ENCODE measurements at places on chromosomes 4 and X.

DNA sequence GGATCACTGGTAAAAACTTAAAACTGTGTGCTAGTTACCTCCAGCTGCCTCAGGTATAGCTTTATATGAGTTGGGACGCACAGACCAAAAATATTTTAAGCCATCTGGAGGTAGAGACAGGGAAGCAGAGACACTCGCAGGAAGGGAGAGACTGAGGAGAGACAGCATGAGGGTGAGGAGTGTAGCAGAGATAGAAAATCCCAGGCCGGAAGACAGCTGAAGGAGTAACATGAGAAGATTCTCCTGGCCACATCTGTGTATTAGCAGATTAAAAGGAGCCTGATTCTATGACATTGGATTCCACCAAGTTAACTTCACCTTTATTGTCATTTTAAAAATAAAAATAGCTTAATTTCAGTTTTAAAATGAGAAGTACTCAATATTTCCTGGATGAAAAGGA lies 84.3 kb downstream of the PDLIM5 start:
- no peak for DNase-seq

DNA sequence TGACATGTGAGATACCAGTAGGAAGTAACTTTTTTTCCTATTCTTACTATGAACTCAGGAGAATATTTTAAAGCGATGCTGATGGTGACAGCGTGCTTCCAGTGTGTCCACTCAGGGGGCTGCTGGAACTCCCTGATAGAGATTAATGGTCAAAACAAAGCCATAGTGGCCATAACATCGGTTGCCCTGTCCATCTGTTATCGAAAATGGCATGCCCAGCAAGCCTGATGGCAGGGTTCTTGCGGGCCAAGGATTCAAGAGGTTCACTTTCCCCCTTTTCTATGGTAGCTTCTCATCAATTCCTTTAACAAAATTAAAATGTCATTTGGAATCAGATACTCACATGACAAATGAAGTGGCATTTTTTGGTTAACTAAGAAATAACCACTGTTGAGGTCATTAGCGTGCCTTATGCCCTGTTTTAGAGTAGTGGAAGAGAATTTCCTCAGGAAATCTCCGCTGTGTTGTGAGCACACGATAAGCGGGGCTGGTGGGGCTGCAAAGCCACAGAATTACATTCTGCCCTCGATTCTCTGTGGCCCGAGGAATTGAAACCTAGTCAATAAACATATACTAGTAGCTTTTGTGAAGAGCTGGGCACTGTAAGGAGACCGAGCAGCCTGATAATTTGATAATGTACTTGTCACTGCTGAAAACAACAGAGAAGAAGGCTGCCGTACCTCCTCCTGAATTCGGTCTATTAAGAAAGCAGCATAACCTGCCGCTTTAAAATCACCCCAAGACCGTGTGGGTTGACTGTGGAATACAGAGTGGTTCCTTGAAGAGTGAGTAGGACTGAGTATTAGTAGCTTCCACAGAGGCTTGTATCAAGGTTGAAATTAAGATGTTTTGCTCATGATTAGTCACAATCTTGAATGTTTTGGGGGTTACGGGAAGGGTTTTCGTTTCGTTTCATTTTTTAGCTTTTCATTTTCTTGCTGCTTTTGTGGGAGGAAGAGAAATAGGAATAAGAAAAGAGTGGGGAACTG lies 46.7 kb downstream of the PTCHD1 start:
- no peak for DNase-seq

- DNase-seq: no peak
Measured at GRCh38 chrX:49960061-49960460, 37.7 kb downstream of the CLCN5 start.

- no peak for DNase-seq
Measured at GRCh38 chr4:163107754-163108153, 58.9 kb downstream of the NAF1 start.

- no peak for DNase-seq
Measured at GRCh38 chr4:184475096-184475461, 729 bp upstream of the IRF2 start.

- DNase-seq: no peak
Measured at GRCh38 chrX:132093239-132093860, 34.5 kb downstream of the FRMD7 start.

GRCh38 chr4:101102114-101102742 lies 245.1 kb downstream of the PPP3CA start:
- no peak for DNase-seq

- no peak for DNase-seq
Measured at GRCh38 chr4:16250661-16251365, 24.5 kb upstream of the TAPT1 start.

GRCh38 chr4:6804082-6804752 lies 21.7 kb downstream of the KIAA0232 start:
- DNase-seq: no peak

DNA sequence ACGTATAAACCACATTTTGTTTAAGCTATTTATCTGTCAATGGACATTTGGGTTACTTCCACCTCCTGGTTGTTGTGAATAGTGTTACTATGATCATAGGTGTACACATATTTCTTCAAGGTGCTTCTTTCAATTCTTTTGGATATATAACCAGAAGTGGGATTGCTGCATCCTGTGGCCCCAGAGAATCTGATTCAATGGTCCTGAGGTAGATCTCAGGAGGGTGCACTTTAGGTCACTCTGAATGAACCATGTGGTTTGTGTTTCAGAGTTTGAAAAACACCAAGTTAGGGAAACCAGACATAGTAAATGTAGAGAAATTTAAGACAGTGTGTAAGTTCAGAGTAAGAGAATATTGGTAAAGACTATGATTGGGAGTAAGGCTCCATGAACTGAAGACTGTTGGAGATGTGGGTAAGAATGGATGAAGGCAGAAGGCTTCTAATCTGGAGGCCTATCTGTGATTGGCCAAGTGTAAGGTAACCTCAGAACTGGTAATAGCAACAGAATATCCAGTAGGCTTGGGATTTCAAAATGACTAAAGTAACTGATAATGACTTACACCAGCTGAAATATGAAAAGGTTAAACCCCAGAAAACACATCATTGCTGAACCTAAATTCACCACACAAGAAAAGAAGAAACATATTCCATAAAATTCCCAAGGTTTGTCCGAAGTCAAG lies 236.9 kb downstream of the CAMK2D start:
- DNase-seq: no peak

DNA sequence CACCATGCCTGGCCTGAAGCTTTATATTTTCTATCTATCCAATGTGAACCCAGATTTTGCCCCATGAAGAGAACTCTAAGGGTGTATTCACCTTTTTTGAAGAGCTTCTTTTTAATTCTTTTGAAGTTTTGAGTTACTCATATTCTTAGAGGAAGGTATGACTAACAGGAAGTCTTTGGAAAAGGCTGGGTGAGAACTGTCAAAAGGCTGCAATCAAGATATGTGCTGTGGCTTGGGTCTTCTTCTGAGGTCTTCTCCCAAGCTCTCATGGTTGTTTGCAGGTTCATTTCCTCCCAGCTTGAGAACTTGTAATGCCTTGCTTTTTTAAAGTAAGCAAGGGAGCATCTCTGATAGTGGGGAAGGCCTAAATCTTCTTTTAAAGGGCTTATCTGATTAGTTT lies 3.1 kb upstream of the C4orf17 start:
- DNase-seq: no peak

GRCh38 chr4:110611968-110612447 lies 10.9 kb downstream of the PITX2 start:
- no peak for DNase-seq

GRCh38 chrX:120560842-120561633 lies at the start of gene CUL4B:
CUL4B (minus strand) TSS chrX:120560962; CDS start chrX:120560638, 324 bp downstream.
- DNase-seq: peak; percentile 76

DNA sequence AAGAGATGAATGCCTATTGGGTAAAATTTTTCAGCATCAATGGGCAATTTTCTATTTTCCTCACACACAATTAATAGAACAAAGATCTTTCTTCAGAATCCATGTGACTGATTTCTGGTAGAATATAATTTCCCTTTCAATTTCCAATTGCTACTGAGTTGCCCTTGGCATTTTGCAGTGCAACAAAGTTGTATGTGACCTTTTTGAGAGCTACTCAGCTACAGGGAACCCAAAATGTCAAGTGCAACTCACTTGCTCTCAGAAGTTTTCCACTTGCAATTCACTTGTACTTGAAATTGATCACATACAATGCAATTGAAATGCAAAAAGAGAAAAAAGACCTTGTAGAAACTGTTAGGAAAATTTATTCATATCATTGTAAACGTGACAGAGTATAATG lies 245.5 kb downstream of the BANK1 start:
- DNase-seq: no peak

GRCh38 chr4:54094451-54094850 lies 5.5 kb upstream of the GSX2 start:
- DNase-seq: no peak

DNA sequence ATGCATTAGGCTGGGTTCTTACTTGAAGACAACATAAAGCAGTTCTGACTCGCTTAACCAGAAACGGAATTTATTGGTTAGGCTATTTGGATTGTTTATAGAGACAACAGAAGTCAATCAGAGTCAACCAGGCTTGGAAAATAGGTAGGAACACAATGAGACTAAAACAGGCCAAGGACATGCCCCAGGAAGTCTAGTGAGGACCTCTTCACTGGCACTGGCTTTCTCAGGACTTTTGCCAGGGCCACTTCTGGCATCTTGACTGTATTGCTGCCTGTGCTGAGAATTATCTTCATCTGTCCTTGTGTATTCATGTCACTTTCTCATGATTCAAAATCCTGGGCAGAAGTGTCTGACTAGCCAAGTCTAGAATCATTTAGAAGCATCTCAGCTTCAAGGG lies 19.6 kb downstream of the PGAM4 start:
- DNase-seq: no peak

- no peak for DNase-seq
Measured at GRCh38 chrX:24513416-24513815, 48.3 kb downstream of the PDK3 start.

DNA sequence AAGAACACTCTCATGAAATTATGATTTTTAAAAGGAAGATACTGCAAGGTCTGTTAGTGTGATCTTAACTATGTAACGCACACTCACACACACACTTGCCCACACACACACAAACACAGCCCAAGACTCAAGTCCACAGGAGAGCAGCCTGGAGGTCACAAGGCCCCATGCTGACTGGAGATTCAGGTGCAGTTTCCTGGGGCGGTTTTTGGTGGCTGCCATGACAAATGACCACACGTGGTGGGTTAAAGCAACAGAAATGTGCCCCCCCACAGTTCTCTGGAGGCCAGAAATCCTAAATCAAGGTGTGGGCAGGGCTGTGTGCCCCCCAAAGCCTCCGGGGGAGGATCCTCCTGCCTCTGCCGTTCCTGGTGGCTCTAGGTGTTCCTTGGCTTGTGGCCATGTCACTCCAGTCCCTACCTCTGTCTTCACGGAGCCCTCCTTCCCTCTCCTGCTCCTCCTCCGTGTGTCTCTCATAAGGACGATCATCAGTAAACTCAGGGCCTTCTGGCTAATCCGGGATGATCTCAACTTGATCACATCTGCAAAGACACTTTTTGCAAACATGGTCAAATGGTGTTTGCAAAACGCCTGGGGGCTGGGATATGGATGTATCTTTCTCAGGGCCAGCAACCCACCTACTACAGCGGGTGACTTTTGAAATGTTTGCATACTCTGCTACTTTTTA lies 9.7 kb upstream of the HTRA3 start:
- DNase-seq: no peak

DNA sequence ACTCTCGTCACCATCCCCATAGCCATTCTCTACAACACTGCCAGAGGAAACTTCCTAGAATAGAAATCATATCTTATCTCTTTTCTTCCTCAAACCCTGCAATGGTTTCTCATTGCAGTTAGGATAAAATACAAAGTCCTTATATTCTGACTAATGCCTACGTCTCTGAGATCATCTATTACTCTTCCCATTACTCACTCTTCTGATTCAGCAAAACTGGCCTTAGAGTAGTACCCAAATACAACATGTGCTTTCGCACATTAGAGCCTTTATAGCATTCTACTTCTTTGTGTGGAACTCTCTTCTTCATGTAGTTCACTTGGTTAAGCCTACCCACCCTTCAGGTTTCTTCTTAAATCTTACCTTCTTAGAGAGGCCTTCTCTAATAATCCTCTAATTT lies 28.0 kb downstream of the LHFPL1 start:
- no peak for DNase-seq

GRCh38 chrX:106973433-106974149 lies 26.4 kb downstream of the MORC4 start:
- no peak for DNase-seq

DNA sequence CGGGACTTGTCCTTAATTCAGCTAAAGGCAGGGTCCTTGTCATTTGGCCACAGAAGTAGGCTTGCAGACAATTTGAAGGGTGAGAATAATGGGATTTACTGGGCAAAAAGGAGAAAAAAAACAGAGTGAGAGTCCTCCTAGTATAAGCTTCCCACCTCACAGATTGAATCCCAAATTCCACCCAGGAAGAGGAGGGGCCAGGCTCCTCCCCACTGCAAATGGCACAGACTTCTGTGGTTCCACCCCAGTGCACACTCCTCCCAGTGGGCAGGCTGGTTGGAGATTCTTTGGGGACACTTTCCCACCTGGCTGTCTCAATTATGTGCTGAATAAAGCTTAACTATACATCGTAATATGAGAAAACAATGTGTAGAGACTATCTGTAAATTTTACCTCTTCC lies 31.6 kb downstream of the MEPE start:
- DNase-seq: no peak

DNA sequence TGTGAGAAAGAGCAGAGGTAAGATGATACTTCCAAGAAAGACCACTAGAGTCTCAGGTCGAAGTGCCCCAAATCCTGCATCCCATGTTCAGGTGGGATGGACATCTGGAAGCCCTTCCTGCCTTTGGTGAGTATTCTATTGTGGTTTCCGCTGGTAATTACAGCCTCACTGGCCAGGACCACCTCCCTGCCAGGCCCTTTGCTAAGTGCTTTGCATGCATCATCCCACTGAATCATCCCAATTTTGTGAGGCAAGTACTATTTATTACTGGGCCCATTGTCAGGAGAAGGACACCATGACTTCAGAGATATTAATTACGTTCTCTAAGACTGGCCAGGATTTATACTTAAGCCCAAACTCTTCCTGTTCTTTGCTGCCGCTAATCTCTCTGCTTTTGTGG lies 10.7 kb upstream of the PASD1 start:
- DNase-seq: no peak

DNA sequence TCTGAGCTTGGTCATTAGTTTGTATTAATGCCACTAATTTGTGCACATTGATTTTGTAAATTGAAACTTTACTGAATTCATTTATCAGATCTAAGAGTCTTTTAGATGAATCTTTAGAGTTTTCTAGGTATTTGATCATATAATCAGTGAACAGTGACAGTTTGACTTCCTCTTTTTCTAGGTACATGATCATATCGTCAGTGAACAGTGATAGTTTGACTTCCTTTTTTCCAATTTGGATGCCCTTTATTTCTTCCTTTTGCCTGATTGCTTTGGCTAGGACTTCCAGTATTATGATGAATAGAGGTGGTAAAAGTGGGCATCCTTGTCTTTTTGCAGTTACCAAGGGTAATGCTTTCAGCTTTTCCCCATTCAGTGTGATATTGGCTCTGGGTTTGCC lies 421.4 kb upstream of the CPXCR1 start:
- DNase-seq: no peak

GRCh38 chrX:111083081-111083480 lies 12.9 kb upstream of the PAK3 start:
- DNase-seq: no peak
